ENCODE measurements at places on chromosomes 3 and 15. TPM values are rescaled to one million over a fixed set of nuclear protein-coding genes. Genes with fewer than 3 reads are reported as not detected.
A peak's percentile ranks its signal among the peaks of the same experiment; 100 is the strongest.

DNA sequence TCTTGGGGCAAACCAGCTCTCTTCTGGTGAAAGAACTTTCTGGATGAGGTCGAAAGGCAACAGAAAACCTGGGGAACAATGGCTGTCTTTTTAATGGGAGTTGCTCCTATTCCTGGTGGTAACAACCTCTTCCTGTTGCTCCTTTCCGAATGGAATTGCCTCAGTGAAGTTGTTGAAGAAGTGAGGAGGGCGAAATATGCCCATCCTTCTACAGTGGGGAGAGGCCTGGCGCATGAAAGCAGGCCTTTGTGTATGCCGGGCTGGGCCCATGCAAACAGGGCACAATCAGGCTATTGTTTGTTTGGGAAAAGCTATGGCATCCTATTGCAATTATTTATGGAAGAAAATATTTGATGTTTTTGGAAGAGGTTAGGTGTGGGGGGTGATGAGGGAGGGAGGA, 166.9 kb downstream of the IGF1R start:
- no peak for DNase-seq

- DNase-seq, result peak; percentile 41
Observed at GRCh38 chr15:98744506-98744905, 96.2 kb downstream of the IGF1R start.

DNA sequence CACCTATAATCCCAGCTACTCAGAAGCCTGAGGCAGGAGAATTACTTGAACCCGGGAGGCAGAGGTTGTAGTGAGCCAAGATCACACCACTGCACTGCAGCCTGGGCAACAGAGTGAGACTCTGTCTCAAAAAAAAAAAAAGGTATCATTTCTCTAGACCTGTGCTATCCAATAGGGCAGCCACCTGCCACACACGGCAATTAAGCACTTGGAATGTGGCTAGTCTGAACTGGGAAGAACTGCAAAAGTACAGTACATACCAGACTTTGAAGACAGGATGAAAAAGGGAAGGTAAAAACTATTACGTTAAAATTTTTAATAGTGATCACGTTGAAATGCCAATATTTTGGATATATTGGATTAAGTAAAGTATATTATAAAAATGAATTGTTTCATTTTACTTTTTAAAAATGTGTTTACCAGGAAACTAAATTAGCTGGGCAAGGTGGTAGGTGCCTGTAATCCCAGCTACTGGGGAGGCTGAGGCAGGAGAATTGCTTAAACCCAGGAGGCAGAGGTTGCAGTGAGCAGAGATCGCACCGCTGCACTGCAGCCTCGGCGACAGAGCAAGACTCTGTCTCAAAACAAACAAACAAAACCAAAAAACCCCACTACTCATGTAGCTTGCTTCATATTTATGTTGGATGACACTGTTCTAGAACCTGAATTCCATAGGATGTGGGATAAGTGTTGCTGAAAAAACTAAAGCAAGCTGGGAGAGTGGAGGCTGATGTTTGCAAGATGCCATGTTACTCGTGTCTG, 2.3 kb downstream of the CYP8B1 start:
- no peak for DNase-seq

Gene TMC3
- total RNA-seq, result 0.09 TPM

Gene CHRNA3
- total RNA-seq, result 7.6 TPM

DNA sequence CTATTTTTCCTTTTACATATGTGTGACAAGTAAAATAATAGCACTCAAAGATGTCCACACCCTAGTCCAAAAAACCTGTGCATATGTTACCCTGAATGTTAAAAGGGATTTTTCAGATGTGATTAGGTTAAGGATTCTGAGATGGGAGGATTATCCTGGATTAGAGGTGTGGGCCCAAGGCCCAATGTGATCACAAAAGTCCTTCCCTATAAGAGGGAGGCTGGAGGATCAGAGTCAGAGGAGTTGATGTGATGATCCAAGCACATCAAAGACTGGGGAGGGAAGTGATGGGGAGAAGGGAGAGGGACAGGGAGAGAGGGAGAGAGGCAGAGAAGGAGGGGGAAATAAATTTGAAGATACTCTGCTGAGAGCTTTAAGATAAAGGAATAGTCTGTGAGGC, 512.6 kb downstream of the PLOD2 start:
- no peak for DNase-seq

DNA sequence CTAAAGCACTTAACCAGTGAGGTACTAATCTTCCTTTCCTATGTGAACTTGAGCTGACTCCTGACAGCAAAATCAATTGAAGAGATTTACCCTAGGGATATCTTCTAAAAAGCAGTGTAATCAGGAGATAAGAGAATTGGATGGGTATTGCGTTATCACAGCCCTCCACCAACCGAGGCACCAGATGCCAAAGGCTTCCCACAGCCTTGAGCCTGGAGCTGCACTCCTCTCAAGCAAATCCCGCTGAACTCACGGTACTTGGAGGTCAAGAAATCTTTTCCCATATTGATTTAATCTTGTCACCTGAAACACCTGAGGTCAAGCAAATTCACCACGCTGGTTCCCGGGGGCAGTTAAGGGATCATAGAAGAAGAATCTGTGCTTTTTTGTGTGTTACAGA, 346.8 kb downstream of the TBL1XR1 start:
- no peak for DNase-seq

Measured in cerebellum (tissue), 4 donors.